ENCODE measurements at places on chromosomes 2 and 18. TPM values are rescaled to one million over a fixed set of nuclear protein-coding genes. Genes with fewer than 3 reads are reported as not detected.
A peak's percentile ranks its signal among the peaks of the same experiment; 100 is the strongest.

MCFD2 gene
- 29.2 TPM for polyA plus RNA-seq

ANKRD53 gene
- not detected for polyA plus RNA-seq

CAPN14 gene
- 0.16 TPM for polyA plus RNA-seq

PPIG gene
- 36.8 TPM for polyA plus RNA-seq

- H3K27ac ChIP-seq = no peak overlapping the region
- H3K36me3 ChIP-seq = no peaks in the 10 kb centered on the region
- H3K4me3 ChIP-seq = no peak overlapping the region
- H3K4me1 ChIP-seq = peaks cover 9% of the 10 kb centered on the region
- DNase-seq = peak; percentile 35
Measured at GRCh38 chr2:205024822-205025518, 479.7 kb downstream of the PARD3B start.

DNA sequence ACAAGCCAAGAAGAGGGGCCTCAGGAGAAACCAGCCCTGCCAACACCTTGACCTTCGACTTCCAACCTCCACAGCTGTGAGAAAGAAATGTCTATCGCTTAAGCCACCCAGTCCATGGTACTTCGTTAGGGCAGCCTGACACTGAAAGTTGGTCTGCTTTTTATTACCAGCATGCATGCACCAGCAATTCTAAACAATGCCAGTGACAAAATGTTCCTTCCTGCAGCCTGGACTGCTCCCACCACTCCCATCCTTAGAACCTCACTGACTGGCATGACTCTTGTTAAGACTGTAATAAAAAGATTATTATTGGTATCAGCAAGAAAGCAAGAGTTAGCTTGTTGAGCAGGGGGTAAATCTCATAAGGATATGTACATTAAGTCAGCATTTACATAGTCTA, 33.6 kb downstream of the TMEM177 start:
- H3K4me3 ChIP-seq = no peak overlapping the region
- DNase-seq = no peak
- H3K27ac ChIP-seq = no peak overlapping the region
- H3K4me1 ChIP-seq = no peaks in the 10 kb centered on the region
- H3K36me3 ChIP-seq = no peaks in the 10 kb centered on the region
- H3K27me3 ChIP-seq = no peaks in the 10 kb centered on the region

Data from CD4-positive, alpha-beta memory T cell (primary cell).